ENCODE measurements at places on chromosomes 11 and 22.

GRCh38 chr11:88515002-88515401, 177.5 kb upstream of the CTSC start:
- no peak for DNase-seq

DNA sequence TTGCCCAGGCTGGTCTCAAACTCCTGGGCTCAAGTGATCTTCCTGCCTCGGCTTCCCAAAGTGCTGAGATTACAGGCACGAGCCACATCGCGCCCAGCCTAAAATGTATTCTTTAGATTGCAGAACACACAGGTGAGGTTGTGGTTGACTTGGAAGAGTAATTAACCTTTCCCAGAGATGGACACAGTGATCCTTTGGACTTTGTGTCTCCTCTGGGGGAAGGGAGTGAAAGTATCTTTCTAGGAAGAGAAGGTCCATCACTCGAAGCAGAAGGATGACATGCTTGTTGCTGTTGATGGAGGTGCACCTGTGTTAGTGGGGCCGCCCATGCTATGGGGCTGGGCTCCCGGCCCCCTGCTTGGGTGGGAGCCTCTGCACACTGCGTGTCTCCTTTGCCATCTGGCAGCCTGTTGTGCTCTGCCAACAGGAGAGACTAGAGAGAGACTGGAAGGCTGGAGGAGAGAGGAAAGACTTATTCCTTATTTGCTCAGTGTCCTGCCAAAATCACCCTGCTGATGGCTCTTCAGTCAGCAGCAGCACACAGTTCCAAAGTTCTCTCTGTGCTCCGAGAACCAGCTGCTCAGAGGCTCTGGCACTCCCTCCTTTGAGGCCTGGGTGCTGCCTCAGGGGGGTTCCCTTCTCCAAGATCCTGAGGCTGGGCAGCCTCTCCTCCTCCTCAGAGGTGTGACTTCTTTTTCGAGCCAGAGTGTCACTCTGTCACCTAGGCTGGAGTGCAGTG, 33.1 kb upstream of the CYB5R3 start:
- no peak for DNase-seq

- no peak for DNase-seq
These were observed 1644.4 kb downstream of the FAM181B start for GRCh38 chr11:81089242-81089641.

DNA sequence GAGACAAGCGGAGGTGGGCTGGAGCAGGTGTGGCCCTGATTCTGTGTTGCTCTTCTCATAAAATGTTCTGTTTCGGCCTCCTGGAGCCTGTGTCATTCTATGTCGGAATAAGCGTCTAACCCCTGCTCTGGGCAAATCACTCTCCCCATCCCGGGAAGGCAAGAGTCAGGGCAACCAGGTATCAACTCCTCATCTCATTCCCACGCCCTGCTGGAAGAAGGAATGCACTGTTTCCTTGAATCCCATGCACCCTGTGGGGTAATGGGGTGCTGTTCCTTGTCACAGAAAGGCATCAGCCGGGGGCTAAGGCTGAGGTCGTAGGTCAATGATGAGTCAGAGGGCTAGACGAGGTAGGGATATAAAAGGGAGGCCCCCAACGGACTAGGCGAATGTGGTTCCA, 2.6 kb downstream of the FAM180B start:
- no peak for DNase-seq

GRCh38 chr11:120184371-120184945, 26.4 kb upstream of the OAF start:
- no peak for DNase-seq

DNA sequence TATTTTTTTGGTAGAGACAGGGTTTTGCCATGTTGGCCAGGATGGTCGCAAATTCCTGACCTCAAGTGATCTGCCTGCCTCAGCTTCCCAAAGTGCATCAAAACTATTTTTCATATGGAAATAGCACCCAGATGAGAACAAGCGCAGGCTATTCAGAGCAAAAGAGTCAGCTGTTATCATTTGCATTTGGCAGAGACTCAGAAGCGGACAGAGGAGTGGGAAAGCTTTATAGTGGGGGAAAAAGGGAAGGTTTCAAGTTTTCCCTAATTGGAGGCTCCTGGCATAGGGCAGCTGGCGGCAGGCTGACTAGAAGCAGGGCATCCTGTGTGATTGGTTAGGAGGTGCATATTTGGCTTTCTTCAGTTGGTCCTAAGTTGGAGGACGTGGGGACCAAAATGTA, 20.2 kb downstream of the ATG13 start:
- DNase-seq: no peak

GRCh38 chr11:105177658-105178057, 38.1 kb upstream of the CARD18 start:
- no peak for DNase-seq

DNA sequence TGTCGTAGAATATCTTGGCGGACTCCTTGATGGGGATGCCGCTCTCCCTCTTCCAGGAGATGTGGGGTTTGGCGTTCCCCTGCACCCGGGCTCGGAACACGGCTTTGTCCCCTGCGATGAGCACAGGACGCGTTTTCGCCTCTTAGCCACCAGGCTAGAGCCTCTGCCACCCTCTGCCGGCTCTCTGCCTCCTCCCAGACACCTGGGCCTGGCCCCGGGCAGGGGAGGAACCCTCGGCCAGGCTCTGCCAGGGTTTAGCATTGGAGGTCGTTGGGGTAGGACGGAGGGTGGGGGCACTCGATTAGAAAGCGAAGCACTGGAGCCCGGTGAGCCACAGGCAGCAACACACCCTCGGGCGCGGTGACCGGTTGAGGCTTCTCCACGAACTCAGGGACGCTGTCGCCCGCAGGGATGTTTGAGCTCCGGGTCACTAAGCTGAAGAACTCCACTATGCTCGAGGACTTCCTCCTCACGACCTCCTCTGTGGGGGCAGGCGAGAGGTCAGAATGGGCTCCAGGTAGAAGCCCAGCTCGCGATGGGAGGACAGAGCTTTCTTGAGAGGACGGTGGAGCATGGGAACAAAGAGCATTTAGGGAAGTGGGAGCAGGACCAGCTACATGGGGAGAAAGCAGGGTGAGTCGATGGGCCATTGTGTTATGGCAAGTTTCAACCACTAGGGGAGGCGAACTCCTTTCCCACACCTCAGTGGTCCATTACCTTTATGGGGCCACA, 4.3 kb downstream of the IGSF22 start:
- peak; percentile 77 for DNase-seq

- no peak for DNase-seq
These were observed 56.1 kb downstream of the IGLL5 start for GRCh38 chr22:22943521-22944267.

GRCh38 chr22:30305519-30305905, 16.2 kb upstream of the CASTOR1 start:
- peak; percentile 16 for DNase-seq

GRCh38 chr22:45775569-45776312, 104.1 kb downstream of the ATXN10 start:
- no peak for DNase-seq

GRCh38 chr11:69683764-69684333, 8.7 kb upstream of the LTO1 start:
- DNase-seq: peak; percentile 52

DNA sequence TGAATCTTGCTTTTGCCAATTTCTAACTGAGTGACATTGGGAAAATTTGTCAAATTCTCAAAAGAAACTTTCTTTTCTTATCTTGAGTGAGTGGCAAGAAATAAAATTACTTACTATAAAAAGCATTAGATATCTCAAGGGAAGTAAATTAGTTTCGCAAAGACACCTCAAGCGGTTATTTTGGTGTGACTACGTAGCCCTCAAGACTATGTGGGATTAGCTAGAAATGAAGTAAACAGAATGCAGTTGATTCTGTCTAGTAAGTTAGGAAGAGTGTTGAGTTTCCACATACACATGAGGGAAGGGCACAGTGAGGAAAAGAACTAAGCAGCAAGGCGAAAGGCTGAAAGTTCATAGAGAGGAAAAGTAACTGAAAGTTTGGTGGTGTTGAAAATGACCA, 28.3 kb upstream of the MS4A6A start:
- no peak for DNase-seq

DNA sequence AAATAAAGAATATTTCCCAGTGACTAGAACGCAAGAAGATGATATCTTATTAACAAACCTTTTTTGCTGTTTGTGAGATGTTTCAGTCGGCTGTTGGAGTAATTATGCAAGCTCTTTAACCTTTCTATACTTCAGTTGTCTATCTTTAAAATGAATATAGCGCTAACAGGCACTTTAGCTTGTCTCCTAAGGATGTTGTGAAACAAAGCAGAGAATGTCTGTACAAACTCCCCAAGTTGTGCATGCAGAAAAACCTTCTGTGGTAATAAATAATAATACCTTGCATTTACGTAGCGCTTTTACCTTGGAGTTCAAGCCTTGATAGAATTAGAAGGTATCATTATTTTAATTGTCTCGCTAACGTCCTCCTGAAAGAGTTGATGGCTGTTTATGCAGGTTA, 1.9 kb upstream of the KDM2A start:
- DNase-seq: no peak

DNA sequence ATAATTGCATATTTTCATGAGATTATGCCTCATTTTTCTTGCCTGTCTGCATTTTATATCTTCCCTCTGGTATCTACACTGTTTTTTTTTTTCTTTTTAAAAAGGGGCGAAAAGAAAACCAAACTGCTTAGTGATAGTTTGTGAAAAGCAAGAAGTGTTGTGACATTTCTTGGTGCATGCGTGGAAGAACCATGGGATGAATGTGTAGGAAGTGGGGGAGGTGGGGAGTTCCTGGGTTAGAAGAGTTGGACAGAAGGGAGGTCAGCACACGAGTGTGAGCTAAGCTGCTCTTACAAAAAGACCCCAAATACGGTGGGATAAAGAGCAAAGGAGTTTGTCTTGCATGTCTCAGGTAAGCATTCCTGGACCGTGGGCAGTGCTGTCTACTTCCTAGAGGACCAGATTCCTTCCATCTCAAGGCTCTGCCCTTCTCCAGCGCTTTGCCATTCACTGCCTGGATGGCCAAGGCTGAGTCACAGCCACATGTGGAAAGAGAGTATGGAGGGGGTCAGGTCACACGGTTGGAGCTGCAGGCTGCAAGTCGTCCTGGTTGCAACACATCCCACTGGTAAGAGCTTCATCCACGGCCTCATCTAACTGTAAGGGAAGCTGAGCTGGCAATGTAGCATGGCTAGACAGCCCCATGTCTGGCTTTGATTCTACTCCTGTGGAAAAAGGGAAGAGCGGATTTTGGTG, 300.6 kb downstream of the DDX10 start:
- no peak for DNase-seq

- no peak for DNase-seq
These were observed 2.2 kb downstream of the TANGO2 start for GRCh38 chr22:20022978-20023613.

DNA sequence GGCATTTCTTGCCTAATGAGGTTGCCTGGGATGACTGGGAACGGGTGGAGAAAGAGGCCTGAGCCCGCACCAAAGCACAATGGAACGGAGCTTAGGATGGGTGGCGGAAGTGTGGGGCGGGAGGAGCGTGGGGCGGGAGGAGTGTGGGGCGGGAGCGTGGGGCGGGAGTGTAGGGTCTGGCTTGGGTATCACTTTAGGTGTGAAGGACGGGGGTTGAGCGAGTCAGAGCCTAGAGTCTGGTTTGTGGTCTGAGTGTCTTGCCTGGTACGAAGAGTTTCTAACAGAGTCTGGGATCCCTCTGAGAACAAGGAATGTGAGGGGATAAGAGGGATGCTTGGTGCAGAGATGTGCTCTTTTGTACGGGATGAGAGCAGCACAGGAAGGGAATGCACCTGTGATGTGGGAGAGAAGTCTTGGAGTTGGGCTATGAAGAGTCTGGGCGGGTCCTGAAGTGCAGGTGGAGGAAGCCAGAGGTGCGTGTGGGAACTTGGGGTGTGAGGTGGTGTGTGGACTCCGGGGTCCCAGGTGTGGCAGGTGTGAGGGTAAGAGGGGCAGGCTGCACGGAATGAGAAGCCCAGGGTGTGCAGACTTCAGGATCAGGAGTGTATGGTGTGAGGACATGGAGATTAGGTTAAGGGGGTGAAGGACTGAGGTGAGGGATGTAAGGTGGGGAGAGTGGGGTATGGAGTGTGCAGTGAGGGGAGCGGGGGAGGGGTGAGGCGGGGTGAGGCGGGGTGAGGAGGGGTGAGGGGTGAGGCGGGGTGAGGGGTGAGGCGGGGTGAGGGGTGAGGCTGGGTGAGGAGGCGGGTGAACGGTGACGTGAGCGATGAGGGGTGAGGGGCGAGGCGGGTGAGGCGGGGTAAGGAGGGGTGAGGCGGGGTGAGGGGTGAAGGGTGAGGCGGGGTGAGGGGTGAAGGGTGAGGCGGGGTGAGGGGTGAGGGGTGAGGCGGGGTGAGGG, 1.0 kb downstream of the SYCE3 start:
- peak; percentile 27 for DNase-seq

DNA sequence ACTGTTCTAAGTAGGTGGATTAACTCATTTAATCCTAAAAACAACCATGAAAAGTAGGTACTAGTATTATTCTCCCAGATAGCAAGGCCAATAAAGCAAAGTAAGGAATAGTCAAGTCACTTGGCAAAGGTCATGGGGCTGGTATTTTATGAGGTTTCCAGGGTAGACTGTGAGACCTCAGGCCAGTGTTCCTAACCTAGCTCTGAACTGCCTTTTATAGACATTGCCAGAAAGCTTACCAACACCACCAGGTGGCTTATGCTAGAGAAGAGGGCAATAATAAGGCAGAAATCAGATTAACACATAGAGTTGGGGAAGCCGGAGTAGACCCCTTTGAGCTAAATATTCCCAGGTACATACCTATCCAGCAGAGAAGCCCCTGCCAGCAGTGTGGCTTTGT, 490.9 kb upstream of the TENM4 start:
- no peak for DNase-seq

GRCh38 chr22:50012211-50013181, at the start of gene IL17REL:
Gene IL17REL (minus strand): TSS chr22:50012765. CDS start chr22:50012646, 119 bp downstream.
- no peak for DNase-seq

DNA sequence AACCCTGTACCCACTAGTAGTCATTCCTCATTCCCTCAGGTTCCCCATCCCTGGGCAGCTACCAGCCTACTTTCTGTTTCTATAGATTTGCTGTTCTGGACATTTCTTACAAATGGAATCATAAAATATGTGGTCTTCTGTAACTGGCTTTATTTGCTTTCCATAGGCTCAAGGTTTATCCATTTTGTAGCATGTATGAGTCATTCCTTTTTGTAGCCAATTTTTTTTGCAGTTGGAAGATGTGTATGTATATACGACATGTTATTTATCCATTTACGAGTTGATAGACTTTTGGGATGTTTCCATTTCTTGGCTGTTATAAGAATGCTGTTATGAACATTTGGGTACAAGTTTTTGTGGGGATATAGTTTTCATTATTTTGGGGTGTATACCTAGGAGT, 130.6 kb downstream of the WNT11 start:
- no peak for DNase-seq

- no peak for DNase-seq
These were observed 62.7 kb downstream of the ISX start for GRCh38 chr22:35128637-35129036.

- no peak for DNase-seq
These were observed 5.0 kb downstream of the MMP8 start for GRCh38 chr11:102719620-102720277.
